ENCODE measurements at places on chromosomes 5 and 9. TPM values are rescaled to one million over a fixed set of nuclear protein-coding genes. Genes with fewer than 3 reads are reported as not detected.

DNA sequence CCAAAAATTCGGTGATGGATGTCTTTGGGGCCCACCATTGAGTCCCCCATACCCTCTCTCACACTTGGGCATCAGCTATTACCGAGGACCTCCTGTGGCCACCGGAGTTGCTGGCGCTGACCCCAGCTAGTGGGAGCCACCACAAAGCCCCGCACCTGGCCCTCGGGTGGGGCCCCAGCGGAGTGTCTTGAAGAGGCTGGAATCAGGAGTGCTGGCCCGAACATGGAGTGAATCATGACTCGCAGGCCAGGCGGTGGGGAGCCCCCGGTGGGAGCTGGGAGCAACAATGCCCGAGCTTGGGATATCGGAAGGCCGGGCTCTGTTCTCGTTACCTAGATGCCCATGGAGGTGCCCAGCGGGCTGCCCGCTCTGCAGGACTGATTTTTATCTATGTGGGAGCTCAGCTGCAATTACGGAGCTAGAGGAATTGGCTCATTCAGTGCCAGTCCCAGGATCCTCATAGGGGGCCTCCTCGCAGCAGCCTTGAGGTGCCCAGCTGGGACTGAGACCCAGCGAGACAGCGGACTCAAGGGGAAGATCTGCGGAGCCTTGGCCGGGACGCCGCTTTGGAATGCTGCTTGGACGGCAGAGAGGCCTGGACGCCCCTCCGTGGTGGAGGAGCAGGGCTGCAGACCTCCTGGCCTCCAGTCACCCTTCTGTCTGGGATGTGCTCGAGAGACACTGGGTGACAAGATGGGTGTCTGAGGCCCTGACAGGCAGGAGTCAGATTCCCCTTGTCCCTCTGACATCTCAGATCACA is 70.8 kb downstream of the PSMB7 start:
- peak; percentile 31 for DNase-seq

DNA sequence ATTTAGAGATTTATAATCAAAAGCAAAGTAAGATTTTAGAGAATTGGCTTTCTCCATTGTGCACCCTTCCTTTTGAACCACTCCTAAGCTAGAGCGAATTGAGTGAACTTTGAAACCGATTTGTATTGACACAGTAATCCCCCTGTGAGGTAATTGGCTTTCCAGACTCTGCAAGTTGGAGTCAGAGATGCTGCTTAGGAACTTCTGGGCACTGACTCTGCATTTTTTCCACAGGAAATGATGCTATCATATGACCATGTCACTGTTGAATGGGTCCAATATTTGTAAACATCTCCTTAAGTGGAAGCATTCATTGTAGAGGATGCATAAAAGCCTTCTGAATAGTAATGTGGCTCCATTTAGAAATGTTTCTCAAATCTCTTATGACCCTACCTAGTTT is 394.4 kb upstream of the ZNF608 start:
- DNase-seq = no peak

- DNase-seq = no peak
Observed at GRCh38 chr5:143542798-143543144, 139.3 kb upstream of the NR3C1 start.

DNA sequence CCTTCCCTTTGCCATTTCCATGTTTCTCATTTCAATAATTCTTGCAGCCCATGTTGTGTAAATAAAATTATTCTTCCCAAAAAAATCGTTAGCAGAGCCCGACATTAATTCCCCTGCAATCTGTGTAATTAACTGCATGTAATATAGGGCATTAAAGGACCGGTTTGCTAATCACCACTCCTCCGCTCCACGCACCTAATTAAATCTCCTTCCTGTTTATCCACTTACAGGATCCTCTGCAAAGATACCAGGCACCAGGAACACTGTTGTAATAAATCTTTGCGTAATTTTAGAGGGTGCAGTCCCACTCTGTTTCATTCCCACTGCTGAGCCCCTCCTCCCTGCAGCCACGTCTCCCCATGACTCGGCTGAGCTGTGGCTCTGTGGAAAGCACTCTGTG is 105.0 kb upstream of the PPP1R26 start:
- DNase-seq = no peak

GRCh38 chr9:122315534-122315933 is 50.9 kb downstream of the MRRF start:
- no peak for DNase-seq

GRCh38 chr9:91176426-91176825 is 185.3 kb downstream of the AUH start:
- no peak for DNase-seq

DNA sequence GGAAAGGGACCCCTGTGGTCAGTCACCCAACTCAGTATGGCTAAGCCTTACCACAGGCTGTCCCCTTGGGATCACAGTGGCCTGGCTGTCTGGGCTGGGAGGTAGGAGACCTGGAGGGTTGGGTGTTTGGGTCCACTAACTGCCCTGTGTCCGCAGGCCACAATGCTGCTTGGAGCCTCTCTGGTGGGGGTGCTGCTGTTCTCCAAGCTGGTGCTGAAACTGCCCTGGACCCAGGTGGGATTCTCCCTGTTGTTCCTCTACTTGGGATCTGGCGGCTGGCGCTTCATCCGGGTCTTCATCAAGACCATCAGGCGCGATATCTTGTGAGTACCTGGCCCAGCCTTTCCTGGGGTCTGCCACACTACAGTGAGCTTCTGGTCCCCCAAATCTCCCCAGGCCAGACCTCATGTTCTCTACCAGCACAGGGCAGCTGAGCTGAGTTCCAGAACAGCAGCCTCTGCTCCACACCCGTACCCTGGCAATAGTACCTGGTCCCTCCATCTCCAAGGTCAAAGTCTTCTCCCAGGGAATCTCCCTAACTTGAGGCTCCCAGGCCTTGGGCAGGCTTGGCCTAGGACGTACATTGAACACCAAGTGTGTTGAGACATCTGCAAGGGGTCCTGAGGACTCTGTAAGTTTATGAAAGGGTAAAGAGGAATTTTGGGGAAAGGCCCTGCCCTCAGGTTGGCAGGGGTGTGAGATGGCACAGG is 2.8 kb downstream of the SLC27A4 start:
- no peak for DNase-seq

DNA sequence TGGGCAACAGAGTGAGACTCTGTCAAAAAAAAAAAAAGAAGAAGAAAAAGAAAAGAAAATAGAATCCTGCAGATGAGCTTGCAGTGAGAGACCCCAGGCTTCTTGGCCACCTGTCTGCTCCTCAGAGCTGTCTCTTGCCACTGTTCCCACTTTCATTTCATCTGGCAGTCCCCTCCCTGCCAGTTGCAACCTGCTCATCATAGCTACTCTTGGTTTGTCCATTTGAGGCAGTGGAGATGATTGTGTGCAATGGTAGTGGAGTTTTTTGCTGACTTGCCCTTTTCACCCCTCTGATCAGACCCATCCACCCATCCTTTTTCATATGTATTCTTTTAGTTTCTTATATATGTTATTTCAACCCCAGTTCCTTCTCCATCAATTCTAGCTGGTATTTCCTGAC is 28.7 kb downstream of the ANKRD33B start:
- no peak for DNase-seq

DNA sequence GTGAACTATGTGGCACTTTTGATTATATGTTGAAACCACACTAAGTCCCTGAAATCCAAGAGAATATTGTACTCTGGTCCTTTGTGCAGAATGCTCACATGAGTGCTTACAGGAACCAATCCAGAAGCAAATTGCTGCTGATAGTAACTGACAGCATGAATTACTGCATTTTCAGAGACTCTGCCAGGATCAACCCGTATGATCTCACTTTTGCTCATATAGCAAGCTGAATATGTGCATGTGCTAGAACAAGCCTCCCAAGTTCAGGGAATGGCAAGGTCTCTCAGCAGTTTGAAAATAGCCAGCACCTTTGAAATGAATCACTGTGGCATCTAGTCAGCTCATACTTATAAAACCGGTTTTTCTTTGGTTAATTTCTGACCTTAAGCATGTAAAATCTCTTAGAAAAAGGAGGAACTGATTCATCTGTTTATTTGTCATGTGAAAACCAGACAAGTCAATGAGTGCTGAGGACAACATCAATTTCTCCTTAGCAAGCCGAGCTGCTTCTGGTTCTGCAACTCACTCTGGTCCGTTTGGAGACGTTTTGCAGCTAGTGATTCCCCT is 215.7 kb upstream of the ELL2 start:
- no peak for DNase-seq

DNA sequence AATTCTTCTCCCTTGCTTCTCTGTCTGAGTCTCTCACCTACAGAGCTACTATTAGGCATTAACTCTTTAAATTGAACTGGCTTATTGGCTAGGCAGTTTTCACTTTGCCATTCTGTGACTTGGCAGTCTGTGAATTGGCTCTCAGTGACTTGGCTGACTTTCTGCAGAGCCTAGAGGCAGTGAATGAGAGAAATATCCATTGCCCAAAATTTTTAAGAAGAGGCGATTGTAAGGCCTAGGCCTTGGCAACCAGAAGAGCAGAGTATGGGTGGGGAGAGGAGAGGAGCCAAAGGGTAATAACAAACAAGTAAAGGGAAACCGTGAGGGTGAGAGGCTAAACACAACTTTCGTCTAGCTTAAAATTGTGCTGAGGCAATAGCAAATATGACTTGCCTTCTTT is 176.7 kb downstream of the PRR16 start:
- no peak for DNase-seq

Gene FRMD3
- total RNA-seq = 97.7 TPM

Gene PCDH1
- total RNA-seq = 17.2 TPM
